ENCODE measurements at places on chromosomes 7 and 10.

GRCh38 chr10:124008681-124009080, 84.7 kb downstream of the CHST15 start:
- no peak for DNase-seq

GRCh38 chr10:121900443-121901174, 27.2 kb downstream of the ATE1 start:
- DNase-seq, result peak; percentile 48

DNA sequence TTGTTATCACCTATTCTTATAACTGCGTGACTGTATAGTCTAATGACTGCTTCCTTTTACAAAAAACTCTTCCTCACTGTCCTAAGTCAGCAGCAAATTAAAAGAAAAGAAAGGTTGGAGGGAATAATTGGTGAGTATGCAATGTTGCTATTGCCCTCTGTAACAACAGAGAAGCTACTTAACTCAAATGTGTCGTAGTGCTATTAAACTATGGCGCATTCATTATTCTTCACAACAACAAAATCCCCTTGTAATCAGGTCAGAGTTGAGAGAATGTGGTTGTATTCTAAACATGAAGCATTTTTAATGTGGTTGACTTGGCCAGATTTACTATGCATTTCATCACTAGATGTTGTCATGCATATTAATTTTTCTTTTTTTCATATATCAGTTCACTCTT, 897.8 kb upstream of the PHF14 start:
- DNase-seq, result no peak

DNA sequence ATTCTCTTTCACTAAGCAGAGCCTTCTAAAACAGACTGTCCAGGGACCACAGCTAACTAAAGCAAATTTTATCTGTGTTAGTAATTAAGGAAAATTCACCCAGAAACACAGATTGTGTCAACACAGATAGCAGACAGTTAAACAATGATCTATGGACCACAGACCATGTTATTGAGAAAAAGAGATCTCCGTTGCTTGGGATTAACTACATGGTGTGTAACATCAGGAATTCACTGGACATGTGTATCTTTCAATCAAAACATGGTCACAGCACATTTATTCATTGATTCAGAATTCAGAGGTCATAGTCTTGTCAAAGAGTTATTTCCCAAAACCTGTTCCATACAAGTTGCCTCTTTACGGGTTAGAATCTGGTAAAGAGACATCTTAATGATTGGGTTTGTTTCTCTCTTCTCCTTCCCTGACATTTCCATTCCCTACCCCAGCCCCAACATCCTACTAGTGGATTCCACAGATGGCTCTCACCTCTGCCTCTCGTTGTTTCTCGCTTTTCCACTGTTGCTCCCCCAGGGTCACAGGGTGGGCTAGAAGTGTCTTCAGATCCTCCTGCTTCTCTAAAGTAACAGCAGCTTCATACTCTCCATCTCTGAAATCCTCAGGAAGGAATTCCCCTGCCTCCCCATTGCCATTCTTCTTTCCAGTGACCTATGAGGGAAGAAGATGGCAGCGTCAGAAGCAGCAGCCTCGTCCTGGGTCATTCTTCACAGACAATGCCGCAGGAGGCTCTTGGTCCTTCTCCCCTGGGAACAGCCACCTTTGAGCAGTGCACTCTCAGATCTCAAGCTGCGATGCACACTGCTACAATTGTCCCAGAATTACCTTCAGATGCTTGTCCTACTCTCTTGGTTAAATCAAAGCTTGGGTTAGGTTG, 958 bp downstream of the ANKRD1 start:
- no peak for DNase-seq

- DNase-seq, result no peak
These were observed 285.9 kb upstream of the CSTF2T start for GRCh38 chr10:51985336-51985735.

GRCh38 chr10:118669020-118669791, 73.8 kb upstream of the PRLHR start:
- DNase-seq, result no peak

DNA sequence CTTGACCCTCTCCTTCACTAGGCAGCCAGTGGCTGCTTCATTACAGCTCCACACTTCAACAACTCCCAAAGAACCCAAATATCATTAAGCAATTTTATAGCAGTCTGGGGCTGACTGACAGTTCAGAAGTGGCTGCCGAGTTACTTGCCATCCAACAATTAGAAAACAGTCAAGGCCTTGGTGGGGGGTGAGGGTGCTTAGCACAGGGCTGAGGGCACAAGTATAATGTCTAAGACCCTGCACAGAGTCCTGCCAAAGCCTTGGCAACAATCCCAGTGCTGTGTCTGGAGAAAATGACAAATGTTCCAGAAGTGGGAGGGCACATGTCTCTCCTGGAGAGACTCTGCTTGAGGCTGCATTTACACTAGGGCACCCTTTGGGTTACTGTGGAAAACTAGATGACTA, 71.1 kb downstream of the CXCL12 start:
- no peak for DNase-seq

GRCh38 chr10:45514291-45515270, 140.6 kb downstream of the ALOX5 start:
- DNase-seq, result peak; percentile 85

DNA sequence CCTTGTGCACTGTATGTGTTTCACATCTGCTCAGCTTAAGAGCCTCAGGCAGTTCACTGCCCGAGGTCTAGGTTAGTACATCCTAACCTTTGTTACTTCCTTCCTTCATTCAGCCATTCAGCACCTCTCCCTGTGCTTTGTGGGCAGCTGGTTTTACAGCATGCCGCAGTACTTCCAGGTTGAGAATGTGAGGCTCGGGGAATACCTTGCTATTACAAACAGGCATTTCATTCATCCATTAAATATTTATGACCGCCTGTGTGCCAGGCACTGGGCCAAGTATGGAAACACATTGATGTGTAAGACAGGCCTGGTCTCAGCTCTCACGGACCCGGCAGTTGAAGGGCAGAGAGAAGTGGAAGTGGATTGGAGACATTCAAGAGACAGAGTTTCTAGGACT, 82.4 kb downstream of the SHH start:
- peak; percentile 90 for DNase-seq

GRCh38 chr10:61159253-61159652, 215.3 kb upstream of the RHOBTB1 start:
- DNase-seq, result no peak

DNA sequence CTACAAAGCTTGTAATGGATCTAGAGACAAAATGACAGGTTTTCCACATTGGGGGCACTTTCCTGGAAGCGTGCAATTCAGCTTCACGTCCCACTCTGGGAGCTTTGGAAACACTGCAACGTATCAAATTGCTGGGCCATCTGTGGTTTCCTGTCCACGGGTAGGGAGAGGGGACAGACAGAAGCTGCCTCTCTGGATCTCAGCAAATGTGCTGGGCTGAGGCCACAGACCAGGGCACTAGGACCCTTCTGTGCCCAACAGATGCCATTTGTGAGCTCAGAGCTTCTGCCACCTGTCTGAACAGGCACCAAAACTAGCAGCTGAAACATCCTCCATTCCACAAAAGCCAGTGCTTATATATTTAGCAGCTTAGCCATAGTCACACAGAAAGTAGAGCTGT, 40.9 kb upstream of the FRMD4A start:
- no peak for DNase-seq

DNA sequence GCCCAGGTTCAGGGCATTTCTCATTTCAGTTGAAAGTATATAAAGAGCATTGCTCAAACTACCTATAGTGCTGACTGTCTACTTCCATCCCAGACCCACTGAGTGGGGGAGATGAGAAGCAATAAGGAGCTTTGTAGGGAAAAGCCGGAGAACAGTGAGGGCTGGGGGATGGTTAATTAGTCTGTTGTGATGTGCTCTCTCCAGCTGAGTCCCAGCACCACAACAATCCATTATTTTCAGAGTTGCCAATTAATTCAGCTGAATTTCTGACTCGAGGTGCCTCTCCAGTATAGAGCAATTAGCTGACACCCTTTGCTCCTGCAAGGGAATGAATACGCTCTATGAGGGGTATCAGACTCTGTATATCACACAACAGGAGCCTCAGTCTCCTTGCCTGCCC, 1118.6 kb downstream of the SORCS3 start:
- DNase-seq, result no peak

- no peak for DNase-seq
These were observed 120.0 kb downstream of the MKX start for GRCh38 chr10:27625452-27626211.

DNA sequence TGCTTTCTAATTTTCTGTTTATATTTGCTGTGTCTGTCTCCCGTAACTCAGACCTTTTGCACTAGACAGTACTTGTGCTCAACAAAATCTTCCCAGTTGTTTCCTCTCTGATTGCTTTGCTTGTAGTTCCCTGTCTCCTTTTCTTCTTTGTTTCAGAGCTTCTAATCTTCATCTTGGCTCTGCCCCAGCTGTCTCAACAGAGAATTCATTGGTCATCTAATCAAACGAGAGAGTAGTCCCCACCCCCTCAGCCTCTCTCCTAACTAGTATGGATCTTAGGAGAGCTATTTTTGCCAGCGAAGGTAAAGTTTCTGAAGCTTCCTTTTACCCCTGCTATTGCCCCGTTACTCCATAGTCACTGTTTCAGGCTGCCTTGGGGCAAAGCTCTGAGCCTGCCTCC, 32.8 kb downstream of the SLC26A4 start:
- no peak for DNase-seq

DNA sequence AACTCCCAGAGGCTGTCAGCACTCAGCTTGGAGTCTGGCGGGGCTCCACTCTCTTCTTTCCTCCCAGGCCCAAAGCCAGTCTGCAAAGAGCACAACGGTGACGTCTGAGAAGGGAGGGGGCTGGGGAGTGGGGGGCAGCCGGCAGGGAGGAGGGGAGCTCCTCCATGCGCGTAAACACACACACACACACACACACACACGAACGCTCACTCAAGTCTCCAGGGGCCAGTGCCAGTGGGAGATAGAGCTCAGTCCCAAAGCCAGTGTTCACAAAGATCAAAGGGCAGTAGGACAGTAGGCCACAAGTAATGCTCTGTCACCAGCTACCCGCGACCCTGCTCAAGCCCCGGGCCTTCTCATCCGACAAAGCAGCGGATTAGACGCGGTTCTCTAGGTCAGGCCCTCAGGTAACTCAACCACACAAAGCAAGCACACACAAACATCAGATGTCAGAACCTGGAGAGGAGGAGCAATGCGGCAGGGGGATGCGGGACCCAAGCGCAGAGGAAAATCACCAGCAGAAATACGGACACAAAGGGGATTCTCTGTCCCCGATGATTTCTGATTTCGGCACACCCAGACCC, 19.9 kb downstream of the TCAF1 start:
- peak; percentile 20 for DNase-seq

DNA sequence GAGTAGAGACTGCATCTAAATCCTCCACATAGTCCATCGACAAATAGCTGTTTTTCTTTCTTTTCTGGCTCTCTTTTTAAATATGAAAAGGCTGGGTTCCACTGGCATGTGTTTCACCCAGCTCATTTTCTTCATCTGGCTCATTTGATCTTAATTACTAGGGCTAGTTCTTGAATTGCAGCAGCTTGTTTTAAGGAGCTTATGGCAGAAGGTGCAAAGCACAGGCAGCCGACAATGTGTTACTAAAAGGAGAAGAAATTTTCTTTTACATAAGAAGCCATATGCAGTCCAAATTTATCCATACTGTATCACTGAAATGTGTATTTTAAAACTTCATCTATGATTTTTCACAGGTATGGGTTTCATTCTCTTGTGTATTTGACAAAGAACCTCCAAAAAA, 205.6 kb upstream of the PTER start:
- no peak for DNase-seq

- DNase-seq, result no peak
These were observed 10.2 kb downstream of the PRLHR start for GRCh38 chr10:118585234-118585633.

DNA sequence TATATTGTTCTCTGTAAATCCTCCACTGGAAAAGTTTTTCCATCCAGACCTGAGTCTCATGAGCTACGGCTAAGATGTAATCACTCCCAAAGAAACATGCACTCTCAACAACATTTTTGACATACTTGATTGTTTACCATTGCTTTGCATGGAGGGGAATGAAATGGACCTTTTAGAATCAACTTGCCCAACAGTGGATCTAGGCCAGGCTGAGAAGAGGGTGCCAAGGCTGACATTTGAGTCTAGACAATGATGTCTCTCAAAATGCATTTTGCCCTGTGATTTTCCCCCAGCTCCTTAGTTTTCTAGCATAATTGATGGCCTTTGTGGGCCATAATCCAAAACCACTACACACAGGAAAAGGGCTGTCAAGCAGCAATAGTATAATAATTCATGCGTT, 297.9 kb upstream of the KLF6 start:
- DNase-seq, result no peak

DNA sequence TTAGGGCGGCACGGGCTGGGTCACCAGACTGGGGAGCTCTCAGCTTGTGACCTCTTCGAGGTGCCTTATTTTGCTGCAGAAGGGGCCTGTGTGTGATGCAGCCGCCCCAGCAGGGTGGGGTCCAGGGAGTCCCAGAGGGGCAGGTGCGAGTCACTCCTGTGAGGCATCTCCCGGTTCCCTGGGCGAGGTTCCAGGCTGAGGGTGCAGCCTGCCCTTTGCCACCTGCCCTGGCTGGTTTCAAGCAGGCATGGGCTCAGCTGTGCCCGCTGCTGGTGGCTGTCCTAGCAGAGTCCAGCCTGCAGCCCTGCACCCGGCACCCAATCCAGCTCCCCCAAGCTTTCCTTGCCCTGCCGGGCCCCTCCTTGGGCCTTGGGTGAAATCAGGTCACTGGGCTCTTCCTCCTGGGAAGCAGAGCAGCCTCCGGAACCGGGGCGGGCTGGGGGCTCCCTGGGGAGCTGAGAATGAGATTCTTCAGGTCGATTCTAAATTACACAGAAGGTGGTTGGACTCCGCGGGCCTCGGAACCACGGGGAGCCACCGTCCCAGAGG, 64.8 kb downstream of the PWWP2B start:
- no peak for DNase-seq

DNA sequence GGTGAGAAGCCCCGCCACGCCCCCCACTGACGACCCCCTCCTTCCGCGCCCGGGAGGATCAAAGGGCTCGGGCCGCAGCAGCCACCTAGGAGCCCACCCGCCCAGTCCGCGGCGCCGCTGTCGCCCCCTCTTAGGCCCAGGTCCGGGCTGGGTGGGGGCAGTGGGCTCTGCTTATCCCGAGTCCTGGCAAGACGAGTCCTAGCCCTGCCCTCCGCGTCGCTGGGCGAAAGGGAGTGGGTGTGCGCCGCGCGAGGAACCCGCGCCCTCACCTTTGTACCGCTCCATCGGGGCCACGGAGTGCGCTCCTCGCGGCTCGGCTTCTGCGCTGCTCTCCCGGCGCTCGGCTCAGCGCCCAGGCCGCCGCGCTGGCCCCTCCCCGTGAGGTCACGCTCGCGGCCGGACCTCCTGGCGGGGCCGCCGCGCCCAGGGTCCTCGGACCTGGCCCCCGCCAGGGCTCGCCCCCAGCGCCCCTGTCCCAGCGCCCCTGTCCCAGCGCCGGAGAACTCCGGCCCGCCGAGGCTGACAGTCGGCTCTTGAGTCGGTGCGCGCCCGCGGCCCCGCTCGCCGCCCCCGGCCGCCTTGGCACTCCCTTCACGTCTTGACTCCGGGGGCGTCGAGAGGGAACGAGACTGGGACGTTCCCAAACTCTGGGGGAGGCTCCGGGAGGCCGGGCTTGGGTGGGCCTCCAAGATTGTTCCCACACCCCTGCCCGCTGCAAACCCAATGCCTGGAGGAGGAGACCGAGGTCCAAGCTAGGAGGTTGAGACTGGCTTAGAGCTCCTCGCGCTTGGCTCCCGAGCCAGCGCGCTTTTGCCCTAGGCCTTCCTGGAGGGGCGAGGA, at the start of gene AFAP1L2:
Gene AFAP1L2 (minus strand): TSS at position 332 of the 840 bp plus-strand sequence. CDS start 47 bp downstream, at position 285.
- no peak for DNase-seq

- DNase-seq, result no peak
These were observed 48.9 kb downstream of the FHIP2A start for GRCh38 chr10:114870486-114870885.

Data from foreskin keratinocyte (primary cell).